Pons (tissue), 1 donor: ENCODE measurements at places on chromosomes 2 and 18.

DNA sequence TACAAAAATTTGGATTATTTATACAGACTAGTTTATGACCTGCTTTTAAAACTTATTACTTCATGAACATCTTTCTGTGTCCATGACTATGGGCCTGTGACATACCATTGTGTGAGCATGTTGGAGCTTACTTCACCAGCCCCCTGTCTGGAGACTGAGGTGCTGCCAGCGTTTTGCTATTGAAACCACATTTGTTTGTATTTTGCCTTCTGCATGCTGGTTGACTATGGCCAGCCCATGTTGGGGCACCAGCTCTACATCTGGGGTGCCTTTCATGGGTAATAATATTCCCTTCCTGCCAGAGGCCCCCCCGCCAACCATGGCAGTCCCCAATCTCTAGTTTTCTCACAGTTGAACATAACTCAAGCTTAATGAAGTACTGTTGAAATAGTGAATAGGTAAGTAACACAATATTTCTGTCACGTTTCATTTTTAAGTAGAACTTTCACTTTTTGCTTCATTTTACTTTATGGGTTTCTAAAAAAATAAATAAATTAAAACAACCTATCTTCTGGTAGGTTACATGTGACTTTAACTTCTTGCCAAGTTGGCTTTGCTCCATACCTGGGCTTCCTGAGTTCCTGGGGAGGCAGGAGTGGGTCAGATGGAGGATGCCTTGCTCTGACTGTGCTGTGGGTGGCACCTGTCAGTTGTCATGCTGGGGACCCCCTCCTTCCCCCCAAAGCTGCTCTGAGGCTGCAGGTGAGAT lies 63.9 kb downstream of the DGKD start:
- DNase-seq: no peak

DNA sequence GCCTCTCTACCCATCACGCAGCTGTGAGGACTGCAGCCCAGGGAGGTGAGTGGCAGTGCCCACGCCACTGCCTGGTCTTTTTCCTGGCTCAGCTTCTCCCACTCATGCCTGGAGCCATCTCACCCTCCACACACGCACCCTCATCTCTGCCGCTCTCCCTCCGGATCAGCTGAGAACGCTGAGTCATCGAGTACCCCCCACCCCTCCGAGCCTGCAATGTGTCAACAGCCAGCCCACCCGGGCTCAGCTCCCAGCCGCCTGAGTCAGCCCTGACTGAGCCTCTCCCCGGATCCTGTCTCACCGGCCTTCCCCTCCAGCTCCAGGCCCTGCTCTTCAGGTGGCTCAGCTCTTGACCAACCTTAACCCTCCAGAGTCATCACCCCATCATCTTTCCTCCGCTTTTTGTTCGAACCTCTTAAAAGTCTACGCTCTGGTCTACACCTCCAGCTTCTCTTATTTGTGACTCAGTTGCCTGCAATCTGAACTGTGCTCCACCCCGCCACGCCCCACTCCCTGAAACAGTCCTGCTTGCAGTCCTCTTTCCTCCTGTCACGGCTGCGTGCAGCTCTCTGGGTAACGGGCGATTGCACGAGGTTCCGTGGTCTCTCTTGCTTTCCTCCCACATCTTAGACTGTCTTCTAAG lies 94.4 kb upstream of the ASAP2 start:
- DNase-seq: no peak

DNA sequence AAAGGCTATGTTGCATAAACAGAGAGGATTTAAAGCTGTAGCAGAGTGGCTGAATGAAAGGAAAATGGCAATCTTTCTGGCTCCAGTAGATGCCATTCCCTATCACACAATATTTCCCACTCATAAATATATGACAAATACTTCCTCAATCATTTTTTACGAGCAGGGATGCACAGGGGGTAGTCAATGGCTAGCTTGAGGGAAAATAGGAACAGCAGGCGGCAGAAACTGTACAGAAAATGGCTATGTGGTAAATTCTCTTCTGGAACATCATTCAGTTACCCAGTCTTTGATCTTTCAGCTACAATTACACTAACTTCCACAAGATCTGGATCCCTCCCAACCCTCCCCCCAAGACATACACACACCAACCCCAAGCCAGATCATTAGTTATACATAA lies 127.2 kb downstream of the OLA1 start:
- no peak for DNase-seq

DNA sequence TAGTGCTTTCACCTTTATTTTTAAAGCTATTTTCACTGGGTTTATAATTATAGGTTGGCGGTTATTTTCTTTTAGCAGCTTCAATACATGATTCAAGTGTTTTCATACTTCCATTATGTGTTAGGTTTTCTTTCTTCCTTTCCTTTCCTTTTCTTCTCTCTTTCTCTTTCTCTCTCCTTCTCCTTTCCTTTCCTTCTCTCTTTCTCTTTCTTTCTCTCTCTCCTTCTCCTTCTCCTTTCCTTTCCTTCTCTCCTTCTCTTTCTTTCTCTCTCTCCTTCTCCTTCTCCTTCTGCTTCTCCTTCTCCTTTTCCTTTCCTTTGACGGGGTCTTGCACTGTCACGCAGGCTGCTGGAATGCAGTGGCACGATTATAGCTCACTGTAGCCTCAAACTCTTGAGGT lies 36.0 kb downstream of the HAUS1 start:
- no peak for DNase-seq

- no peak for DNase-seq
Measured at GRCh38 chr2:174333017-174333371, 1.8 kb upstream of the SP9 start.

DNA sequence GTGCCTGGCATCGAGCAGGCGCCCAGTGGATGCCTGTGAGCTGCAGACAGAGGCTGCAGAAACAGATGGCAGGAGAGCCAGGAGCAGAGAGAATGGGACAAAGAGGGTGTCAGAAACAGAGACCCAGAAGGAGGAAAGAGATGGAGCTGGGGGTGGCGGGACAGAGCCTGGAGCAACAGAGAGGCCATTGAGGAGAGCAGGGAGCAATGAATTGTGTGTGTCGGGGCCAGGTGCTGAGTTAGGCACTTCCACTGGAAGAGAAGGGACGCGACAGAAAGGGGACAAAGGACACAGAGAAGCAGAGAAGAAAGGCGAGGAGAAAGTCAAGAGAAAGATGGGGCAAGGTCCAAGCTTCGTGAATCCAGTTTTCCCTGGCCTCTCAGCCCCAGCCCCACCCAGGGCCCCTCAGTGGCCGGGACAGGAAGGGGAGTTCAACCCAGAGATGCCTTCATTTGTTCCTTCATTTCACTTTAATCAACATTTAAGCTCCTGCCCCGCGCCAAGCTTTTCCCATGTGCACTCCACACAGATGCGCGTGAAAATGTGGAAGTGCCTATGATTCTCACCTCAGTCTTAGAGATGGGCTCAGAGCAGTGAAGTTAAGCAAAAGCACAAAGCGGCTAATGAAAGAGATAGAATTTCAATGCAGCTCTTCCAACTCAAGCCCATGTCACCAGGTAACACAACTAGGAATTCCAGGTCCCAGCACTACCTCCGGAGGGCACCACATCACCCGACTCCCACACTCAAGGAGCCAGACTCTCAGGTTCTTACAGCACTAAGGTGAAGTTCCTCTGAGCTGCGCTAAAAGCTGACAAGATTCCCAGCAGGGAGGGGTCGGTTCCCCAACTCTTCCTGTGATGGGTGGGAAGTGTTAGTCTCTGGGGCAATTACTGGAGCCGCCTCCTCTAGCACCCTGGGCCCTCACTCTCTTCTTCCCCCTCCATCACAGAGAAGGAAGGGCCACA lies 55.1 kb downstream of the TNS1 start:
- DNase-seq: peak; percentile 87

DNA sequence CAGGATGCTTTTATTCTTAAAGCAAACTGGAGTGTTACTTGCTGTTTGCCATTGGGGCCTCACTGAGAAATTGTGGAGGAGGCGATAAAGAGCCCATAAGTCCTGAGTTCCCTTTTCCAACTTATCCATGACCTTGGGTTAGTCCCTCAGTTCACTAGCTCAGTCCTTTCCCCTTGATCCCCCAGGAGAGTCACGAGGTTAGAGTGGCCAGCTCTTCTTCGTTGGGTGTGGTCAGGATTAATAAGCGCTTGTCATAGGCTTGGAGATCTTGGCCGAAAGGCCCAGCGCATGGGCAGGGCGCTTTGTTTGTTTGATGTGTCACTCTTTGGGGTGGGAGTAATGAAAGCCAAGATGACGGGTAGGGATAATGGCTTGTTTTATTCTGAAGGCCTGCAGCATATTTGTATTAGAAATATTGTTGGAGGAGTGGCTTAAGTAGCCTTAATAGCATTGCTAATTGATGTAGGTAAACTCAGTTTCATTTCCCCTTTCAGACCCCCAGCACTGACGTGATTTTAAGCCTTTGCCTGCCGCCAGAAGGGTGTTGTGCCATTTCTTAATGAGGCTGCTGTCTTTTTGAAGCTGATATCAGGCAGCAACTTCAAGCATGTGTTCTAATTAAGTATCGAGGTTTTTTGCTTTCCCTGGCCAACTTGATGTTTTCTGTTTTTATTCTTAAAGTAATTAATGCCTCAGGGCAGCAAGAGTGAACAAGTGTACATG lies 15.7 kb downstream of the GRHL1 start:
- DNase-seq: no peak

DNA sequence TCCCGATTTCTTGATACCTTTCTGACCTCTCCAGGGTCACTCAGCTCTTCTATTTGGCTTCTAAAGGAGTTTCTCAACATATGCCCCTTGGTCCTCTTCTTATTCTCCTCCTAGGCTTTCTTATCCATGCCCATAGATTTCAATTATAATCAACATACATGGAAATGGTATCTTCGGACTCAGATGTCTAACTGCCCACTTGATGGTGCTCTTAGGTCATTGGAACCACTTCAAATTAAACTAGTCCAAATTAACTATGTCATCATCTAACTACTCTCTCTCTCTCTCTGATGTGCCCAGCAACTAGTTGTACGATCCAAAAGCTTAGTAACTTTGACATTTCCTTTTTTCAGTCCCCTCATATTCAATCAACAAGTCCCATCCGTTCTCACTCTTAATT lies 43.2 kb upstream of the GPR75 start:
- DNase-seq: peak; percentile 49

GRCh38 chr2:237177052-237177451 lies 91.4 kb downstream of the COPS8 start:
- DNase-seq: no peak

DNA sequence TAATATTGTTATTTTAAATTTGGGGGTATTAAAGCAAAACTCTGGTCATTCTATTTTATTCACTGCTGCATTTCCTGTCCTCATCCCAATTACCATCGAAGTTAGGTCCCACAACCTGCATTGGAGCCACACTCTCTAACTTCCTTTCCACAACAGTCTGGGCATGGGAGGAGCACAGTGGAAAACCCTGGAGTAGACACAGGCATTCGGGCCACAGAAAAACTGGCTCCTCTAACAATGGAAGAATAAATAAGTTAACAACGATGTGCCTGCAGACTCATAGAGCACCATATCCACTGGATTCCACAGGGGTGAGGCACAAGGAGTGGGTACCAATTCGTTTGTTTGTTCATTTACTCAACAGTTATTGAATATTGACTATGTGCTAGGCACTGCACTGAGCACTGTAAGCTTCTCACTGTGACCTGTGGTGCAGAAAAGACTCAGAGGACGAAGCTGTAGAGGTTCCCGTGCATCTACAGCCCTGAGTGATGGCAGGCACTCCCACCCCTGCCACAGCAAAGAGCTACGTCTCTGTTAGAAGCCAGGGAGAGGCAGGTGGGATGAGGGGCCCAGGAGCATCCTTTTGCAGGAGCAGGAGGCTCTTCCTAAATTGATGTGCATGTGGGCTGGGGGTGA lies 154.2 kb upstream of the PGAP1 start:
- no peak for DNase-seq

DNA sequence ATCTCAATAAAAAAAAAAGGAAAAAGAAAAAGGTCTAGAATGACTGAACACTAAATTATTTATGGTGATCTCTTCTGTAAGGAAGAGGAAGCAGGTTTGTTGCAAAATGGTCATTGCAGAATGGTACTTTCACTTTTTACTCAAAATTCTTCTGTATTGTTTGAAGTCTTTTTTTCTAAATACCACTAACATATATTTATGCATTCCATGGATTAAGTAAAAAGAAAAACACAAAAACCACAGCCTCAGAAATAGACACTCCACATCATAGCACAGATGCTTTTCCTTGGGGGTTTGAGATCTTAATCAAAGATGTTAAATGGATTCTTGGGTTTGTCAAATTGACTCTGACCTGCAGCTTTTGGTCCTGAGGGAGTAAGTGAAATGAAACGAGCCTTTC lies 47.4 kb downstream of the RHOB start:
- no peak for DNase-seq

GRCh38 chr2:222353993-222354392 lies 55.2 kb upstream of the PAX3 start:
- DNase-seq: no peak

DNA sequence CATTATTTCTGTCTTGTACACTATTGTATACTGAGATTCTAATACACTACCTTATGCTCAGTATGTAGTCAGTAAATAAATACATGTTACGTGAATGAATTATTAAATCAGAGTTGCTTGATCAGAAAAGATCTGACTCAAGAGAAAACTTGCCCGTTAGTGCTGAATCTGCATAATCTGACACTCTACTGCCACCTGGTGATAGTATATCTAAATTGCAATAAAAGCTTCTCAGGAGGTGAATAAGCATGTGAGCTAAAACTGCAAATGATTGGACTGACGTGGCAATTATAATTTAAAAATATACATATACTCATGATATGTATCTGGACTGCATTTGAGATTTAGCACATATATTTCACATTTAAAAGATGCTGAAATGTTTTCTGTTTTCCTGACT lies 70.4 kb downstream of the KIAA1328 start:
- no peak for DNase-seq

GRCh38 chr2:11665028-11665427 lies 5.0 kb downstream of the NTSR2 start:
- no peak for DNase-seq

DNA sequence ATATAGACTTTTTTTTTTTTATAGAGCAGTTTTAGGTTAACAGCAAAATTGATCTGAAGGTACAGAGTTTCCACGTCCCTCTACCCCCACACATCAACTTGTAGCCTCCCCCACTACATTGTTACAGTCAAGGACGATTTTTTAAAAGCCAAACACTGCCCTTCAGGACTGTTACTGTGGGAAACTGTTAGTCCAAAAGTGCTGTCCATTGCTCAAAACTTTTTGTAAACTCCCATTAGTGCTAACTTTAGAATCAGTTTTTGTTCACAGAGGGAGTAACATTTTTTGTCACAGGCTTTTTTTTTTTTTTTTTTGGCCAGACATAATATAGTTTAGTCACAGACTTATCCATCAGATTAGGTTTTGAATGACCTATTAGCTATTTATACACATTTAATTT lies 24.1 kb downstream of the ELP2 start:
- DNase-seq: no peak

- DNase-seq: no peak
Measured at GRCh38 chr2:72185206-72185605, 37.5 kb upstream of the CYP26B1 start.

- DNase-seq: peak; percentile 47
Measured at GRCh38 chr2:133264989-133265401, 303.3 kb downstream of the NCKAP5 start.

DNA sequence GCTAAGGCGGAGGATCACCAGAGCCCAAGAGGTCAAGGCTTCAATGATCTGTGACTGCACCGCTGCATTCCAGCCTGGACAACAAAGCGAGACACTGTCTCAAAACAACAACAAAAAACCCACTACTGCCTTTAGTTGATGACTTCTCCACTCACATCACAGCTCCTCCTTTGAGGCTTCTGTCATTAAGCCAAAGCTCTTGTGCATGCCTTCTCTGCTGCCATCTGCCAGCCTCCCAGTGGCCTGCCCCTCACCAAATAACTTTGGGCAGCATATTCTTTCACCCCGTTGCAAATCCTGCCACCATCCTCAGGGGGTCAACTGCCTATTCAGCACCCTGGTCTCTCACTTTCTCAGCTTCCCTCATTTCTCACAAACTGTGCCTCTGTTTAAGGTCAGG lies 27.5 kb downstream of the OSBPL1A start:
- no peak for DNase-seq

GRCh38 chr2:234715671-234716250 lies 218.9 kb upstream of the ARL4C start:
- no peak for DNase-seq
